Midbrain (tissue), 1 donor: ENCODE measurements at places on chromosomes 16 and 17.
A peak's percentile ranks its signal among the peaks of the same experiment; 100 is the strongest.

GRCh38 chr16:27862953-27863352 is 200.6 kb downstream of the GSG1L start:
- no peak for DNase-seq

DNA sequence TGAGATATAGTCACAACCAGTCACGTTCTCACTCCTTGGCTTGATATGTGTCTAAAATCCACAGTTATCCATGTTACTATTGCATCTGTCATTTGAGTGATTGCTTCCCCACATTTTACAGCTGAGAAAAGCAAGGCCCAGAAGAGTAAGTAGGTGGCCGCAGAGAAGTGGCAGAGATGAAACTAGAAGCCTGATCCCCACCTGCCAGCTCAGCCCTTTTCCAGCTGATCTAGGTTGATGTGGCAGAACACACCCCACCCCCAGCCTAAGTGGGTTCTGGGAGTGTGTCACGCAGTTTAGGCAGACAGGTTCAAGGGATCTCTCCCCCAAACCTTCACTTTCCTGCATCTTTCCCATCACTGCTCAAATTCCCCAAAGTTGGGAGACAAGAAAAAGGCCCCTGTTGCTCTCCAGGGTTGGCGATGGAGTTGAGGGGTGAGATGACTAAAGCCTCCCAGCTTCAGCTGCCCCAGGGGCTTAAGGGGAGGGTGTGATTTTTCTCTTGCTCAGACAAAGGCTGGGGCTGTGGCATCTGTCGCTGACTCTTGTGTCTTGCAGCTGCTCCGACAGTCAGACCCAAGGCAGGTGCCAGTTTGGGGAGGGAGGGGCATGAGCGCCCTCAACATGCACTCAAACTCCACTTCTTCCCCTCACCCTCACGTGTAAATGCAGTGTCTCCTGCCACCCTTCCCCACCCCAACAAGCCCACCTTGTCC is 48.9 kb upstream of the LHX1 start:
- DNase-seq: no peak

DNA sequence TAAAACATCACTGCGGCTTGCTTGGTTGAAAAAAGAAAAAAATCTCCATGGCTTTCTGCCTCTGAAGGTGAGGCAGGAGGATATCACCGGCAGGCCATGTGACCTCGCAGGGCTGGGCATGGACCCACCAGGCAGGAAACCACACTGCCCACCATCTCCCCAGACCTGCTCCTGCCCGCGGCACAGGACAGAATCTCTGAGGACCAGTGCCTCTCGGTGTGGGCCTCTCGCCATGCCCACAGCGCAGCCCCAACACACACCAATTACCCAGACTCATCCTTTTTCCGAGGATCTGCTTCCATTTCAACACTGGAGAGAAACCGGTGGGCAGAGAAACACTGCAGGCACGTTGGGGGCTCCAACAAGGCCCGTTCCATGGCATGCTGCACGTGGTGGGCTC is 16.2 kb downstream of the DNASE1 start:
- no peak for DNase-seq

- no peak for DNase-seq
Observed at GRCh38 chr16:29126057-29126494, 141.2 kb downstream of the LAT start.

- no peak for DNase-seq
Observed at GRCh38 chr16:49604602-49605001, 231.0 kb downstream of the C16orf78 start.

- no peak for DNase-seq
Observed at GRCh38 chr16:56259425-56259779, 68.1 kb downstream of the GNAO1 start.

DNA sequence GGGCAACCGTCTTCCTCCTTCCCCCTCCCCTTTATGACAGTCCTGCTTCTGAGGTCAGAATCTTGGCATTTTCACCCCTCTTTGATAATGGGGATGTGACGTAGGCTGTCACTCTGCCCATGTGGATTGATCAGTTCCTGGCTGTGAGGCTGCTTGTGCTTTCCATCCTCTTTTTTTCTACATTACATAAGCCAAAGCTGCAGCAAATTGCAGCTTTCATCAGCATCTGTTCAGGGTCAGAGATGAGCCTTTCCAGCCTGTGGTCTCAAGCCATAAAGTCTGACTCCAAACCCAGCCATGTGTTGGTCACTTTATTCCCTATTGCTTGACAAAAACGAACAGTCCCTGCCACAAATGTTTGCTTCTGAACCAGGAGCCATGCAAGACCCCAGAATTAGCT is 535.1 kb downstream of the CDH11 start:
- no peak for DNase-seq

- DNase-seq: no peak
Observed at GRCh38 chr16:70676675-70677498, 9.0 kb downstream of the MTSS2 start.

DNA sequence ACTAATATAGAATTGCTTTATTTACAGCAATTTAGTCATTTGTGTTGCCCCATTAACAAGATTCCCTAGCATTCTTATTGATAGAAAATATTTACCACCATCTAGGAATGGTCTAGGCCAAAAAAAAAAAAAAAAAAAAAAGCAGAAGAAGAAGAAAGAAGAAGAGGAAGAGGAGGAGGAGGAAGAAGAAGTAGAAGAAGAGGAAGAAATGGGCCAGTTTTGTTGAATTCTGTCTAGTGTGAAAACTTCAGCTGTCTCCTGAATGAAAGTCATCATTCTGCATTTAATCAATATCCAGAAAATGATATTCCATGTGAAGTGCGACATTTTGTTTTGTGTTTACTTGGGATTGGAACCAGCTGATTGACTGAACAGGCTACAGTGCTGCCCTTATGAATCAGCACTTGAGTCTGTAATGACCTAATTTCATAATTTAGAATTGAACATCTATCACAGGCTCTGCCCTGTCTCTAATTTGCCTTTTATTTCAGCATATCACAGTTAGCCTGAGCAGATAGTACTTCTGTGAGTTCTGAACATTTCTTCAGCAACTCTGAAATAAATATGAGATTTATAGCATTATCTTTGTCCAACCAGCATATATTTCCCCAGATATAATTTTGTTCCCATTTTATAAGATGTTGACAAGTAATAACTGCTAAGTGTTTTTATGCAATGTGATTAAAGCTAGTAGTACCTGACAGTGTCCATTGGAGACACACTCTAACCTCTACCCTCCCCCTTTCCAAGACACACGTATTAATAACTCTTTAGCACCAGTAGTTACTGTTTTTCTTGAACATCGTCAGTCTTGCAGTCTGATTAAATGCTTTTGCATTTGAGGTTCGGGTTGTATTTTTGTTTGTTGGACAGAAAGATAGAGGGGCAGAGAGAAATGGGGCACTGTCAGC is 5.9 kb downstream of the ANKFN1 start:
- no peak for DNase-seq

GRCh38 chr16:2954656-2955381 is 9.3 kb upstream of the KREMEN2 start:
- DNase-seq: no peak

- DNase-seq: no peak
Observed at GRCh38 chr17:71580220-71580619, 540.6 kb upstream of the SOX9 start.

GRCh38 chr16:78478267-78478861 is 378.9 kb downstream of the WWOX start:
- DNase-seq: no peak

- no peak for DNase-seq
Observed at GRCh38 chr16:54140057-54140787, 146.4 kb downstream of the IRX3 start.

GRCh38 chr17:57601143-57601735 is 143.9 kb downstream of the CCDC182 start:
- no peak for DNase-seq

- no peak for DNase-seq
Observed at GRCh38 chr17:80212109-80212508, 8.0 kb downstream of the SGSH start.

GRCh38 chr16:52573365-52574299 is 26.7 kb upstream of the TOX3 start:
- no peak for DNase-seq

DNA sequence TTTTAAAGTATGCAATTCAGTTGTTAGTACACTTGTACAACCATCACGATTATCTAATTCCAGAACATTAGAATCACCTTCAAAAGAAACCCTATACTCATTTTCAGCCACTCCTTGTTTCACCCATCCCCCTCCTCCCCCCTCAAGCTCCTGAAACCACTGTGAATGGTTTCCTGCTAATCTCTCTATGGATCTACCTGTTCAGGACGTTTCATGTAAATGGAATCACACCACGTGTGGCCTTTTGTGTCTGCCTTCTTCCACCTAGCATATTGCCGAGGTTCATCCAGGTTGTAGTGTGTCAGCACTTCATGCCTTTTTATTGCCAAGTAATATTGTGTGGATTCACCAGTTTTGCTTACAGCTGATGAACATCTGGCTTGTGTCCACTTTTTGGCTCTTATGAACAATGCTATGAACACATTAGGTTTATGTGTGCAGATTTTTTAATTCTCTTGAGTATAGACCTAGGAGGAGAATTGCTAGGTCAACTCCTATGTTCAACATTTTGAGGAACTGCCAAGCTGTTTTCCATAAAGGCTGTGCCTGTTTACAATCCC is 17.8 kb downstream of the EIF4A3 start:
- no peak for DNase-seq

DNA sequence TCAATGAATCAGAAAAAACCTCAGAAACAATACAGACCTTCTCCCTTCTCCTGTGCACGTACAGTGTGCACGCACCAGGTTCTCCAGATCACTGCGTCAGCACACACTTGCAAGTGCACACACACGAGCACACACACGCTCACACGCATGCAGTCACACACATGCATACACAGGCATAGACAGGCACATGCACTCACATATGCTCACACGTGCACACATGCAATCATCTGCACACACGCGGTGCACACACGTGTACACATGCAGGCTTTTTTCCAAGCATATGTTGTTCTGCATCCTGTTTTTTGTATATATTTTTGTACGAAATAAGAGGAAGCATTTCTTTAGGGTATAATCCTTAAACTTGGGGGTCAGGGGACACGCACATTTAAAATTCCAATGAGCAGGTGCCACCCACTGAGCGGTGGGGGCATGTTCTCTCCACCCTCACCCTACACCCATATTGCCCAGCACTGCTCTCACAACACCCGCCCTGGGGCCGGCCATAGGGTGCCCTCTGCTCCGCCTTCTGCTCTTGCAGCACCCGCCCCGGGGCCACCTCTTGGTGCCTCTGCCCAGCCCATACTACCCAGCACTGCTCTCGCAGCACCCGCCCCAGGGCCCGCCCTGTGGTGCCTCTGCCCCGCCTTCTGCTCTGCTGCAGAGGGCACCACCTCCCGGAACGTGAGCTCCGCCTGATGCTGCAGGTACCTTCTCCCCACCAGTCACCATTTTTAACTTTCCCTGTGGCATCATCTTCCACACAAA is 20.9 kb downstream of the KLHDC4 start:
- no peak for DNase-seq

- no peak for DNase-seq
Observed at GRCh38 chr17:49218941-49219913, 8.7 kb downstream of the ABI3 start.

DNA sequence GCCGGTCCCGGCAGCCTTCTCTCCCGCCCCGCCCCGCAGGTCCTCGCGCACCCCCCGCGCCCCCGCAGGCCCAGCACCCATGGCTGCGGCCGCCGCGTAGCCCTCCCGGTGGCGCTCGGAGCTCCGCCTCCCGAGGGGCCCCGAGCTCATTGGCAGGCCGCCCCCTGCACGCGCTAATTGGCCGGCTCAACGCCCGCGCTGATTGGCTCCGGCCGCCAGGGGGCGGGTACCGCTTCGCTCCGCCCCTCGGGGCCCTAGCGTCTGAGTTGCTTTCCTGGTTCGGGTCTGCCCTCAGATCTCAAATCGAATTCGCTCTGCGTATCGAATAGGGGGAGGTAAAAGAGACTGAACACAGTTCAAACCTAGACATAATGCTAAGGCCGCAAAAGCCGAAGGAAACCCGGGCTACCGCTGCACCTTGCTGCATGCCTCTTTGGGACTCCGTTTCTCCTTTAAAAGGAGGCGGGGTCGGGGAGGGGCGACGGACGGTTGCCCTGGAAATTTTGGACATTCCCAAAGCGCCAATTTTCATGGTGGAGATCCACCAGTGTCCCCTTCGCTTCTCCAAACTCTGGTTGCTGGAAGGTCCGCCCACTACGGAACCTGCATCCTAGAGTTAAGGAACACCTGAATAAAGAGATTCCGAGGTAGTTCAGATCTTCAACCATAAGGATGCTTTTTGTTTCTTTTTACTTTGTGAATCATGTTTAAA is at the start of gene DEXI:
DEXI (minus strand) TSS at position 117 of the 712 bp plus-strand sequence. CDS start 463 bp downstream, outside the sequence.
- DNase-seq: peak; percentile 98

GRCh38 chr17:5975661-5976060 is 94.5 kb upstream of the WSCD1 start:
- DNase-seq: no peak

DNA sequence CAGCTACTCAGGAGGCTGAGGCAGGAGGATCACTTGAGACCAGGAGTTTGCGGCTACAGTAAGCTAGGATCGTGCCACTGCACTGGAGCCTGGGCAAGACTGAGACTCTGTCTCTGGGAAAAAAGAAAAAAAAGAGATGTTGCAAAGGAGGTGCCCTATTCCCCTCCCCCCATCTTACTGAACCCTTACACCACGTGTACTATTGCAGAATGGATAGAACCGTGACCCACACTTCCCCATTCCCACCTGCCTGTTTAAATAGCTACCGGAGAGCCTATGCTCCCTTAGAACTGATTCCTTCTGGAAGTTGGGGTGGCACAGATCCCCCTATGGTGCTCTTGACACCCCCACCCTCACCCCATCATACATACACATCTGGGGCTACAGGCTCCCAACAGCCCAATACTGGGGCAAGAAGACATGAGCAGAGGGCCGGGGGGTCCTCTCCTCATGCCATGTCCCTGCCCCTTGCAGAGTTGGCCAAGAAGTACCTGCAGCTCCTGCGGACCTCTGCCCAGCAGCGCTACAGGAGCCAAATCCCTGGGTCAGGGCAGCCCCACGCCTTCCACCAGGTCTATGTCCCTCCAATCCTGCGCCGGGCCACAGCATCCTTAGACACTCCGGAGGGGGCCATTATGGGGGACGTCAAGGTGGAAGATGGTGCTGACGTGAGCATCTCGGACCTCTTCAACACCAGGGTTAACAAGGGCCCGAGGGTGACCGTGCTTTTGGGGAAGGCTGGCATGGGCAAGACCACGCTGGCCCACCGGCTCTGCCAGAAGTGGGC is 35.7 kb downstream of the NLRC5 start:
- DNase-seq: no peak

- no peak for DNase-seq
Observed at GRCh38 chr17:65852911-65853310, 291.5 kb upstream of the AXIN2 start.

GRCh38 chr16:88857728-88858339 is 907 bp downstream of the TRAPPC2L start:
- DNase-seq: peak; percentile 77

- peak; percentile 49 for DNase-seq
Observed at GRCh38 chr17:30950669-30951399, 20.0 kb upstream of the RNF135 start.

- no peak for DNase-seq
Observed at GRCh38 chr16:67258161-67258835, 9.5 kb downstream of the SLC9A5 start.

DNA sequence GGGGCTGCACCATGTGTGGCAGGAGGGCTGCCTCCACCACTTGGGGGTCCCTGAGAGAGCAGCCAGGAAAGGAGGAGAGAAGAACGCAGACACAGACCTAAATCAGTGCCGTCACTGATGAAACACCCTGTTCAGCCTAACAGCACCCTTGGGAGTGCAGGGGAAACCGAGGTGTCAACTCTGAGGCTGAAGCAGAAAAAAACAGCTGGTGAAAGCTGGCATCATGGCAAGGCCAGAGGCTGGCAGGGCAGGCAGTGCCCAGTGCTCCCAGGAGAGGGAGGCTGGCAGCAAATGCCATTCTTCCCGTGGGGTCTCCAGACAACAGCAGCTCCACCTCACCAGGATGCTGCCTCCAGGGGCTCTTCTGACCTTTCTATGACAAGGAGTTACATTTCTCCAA is 23.1 kb downstream of the SPHK1 start:
- no peak for DNase-seq
